ENCODE measurements at places on chromosomes 2 and 18.

DNA sequence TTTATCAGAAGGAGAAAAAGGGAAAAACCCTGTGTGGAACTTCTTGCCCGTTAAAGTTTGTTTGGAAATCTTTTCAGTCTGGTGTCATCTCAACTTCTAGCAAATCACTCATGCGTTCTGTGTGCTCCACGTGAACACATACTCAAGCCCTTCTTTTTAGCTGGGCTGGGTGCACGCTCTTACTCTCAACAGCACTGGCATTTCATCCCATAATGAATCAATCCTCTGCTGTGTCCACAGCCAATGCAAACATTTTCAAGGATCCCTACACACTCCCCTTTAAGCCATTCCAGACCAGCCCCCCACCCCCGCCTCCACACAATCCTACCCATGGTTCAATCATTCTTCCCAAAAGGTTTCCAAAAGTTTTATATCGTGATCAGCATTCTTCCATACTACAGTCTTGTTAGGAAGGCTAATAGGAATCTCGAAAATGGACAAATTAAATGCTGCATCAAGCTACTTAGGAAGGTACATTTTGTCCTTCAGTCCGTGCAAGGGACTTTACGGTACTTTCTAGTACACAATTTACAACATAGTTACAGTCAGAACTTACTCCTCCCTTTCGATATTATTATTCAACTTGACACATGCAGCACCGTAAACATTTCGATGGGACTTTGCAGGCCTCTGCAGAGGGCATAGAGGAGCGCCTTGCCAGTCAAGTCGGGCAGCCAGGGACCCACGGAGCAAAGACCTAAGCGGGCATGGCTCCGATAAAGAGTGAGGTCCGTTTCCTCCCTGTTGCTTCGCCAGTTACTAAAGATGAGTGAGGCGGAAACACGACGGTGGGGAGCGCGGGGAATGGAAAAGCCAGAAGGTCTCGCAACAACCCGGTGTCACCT lies 1.4 kb downstream of the PTGR3 start:
- peak; percentile 38 for DNase-seq

DNA sequence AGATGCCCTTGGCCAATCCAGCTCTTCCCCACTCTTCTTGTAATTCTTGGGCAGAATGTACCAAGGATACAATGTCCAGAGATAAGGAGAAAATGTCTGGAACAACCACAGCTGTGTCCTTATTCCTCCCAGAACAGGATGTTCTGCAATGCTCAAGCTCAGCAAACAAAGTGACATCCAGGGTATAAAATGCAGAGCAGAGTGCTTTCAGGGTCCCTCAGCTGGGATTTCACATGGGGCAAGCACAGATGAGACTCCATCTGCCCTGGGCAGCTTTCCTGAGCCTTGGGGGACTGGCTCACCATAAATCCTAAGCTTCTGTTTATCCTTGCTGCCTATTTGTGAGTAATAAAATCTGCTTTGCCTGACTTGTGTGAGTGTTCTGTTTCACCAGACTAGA lies 127.4 kb downstream of the VAPA start:
- no peak for DNase-seq

DNA sequence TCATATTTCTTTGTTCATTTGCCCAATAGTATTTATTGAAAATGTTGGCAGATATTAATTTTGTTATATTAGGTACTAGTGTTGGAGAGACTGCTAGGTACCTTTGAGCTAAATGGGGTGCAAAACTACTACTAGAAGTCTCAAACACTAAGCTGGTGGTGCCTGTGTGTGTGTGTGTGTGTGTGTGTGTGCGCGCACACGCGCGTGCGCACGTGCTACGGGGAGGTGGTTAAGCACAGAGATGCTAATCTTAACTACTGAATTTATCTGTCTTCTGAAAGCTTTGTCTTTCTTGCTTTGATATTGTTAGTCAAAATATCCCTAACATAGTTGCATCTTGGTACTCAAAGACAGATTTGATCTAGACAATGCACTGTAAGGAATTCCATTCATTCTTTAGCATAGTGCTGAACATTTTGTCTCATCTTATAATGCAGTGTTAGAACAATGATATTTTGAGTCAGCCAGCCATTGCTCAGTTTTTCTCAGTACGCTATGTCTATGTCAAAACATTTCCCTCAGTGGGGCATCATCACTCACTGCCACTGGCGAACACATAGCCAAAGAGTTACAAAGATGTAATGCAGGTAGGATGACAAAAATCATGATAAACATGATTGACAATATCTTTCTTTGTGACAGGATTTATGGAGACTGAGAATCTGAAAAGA lies 396.0 kb upstream of the RGPD4 start:
- DNase-seq, result no peak

GRCh38 chr18:41752826-41753225 lies 202.2 kb upstream of the PIK3C3 start:
- no peak for DNase-seq

- DNase-seq, result no peak
These were observed 159.0 kb upstream of the HAAO start for GRCh38 chr2:42951263-42951938.

- no peak for DNase-seq
These were observed 151.2 kb upstream of the BARD1 start for GRCh38 chr2:214960677-214961076.

DNA sequence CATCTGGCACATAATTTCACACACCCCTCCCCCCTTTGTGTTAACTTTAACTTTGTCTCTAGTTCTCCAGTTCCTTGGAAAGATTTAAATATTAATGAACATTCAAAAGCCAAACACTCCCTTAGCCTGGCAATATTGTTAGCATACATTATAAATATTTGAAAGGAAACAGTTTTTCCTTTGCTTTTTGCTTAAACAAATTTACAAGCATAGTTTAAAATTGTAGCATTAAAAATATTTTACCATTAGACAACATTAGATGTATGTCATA lies 113.1 kb upstream of the SLC38A11 start:
- DNase-seq, result no peak

GRCh38 chr2:219234331-219234730 lies 4.7 kb downstream of the ANKZF1 start:
- DNase-seq, result no peak

Measured in CD4-positive, alpha-beta T cell treated with Interleukin-2 at 100 ng/mL for 4 hours (primary cell).